NCI-H1417 treated with DMSO at 0.1 percent for 48 hours (cell line): ENCODE measurements at places on chromosomes 11 and 22.

DNA sequence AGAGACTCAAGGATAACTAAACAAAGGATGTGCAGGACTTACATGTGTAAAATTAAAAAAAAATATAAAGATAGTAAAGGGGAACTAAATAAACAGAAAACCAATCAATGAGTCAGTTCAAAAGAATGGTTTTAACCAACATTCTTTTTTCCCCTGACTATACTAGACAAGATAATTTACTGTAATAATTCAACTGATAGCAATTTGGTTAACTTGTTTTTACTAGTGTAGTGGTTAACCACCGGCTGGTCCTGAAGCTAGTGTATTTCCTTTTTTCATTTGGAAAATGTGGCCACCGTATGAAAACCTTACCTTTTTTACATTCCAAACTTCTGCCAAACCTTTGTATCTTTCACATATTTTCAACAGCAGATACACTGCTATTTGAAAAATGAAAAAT, 123.1 kb downstream of the ARHGAP42 start:
- DNase-seq: no peak

DNA sequence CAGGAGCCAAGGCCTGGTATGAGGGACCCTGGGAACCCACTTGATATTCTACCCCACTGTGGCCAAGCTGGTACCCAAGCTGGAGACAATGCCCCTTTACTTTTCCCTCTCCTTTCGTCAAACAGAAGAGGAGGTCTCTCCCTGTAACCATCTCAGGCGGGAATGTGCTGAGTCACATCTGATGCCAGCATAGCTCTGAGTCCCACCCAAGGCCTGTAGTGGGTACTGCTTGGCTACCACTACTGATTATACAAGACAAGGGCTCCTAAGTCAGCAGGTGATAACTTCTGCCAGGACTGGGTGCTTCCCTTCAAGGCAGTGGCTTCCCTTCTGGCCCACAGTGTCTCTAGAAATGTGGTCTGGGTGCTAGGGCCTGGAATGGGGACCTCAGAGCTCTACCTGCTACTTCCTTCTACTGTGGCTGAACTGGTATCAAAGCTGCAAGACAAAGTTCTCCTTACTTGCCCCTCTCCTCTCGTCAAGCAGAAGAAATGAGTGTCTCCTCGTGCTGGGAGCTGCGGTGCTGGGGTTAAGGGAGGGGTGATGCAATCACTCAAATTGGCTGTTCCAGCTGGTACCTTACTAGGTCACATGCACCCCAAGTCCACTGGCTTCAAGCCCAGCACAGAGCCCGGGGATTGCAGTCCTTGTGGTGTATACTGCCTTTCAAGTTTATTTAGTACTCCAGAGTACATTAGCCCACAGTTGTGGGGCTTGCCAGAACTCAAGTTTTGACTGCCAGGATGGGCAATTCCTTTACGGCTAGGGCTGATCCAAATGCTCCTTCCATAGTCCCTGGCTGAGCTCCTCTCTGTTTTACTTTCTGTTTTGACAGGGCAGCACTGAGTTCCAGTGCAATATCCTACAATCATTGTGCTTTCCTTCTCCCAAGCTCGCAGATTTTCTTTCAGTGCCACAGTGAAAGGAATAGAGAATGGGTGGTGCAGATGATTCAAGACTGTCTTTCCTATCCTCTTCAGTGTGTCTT, 419.7 kb upstream of the CNTN5 start:
- no peak for DNase-seq

GRCh38 chr11:86706338-86707131, 34.1 kb upstream of the ME3 start:
- no peak for DNase-seq

DNA sequence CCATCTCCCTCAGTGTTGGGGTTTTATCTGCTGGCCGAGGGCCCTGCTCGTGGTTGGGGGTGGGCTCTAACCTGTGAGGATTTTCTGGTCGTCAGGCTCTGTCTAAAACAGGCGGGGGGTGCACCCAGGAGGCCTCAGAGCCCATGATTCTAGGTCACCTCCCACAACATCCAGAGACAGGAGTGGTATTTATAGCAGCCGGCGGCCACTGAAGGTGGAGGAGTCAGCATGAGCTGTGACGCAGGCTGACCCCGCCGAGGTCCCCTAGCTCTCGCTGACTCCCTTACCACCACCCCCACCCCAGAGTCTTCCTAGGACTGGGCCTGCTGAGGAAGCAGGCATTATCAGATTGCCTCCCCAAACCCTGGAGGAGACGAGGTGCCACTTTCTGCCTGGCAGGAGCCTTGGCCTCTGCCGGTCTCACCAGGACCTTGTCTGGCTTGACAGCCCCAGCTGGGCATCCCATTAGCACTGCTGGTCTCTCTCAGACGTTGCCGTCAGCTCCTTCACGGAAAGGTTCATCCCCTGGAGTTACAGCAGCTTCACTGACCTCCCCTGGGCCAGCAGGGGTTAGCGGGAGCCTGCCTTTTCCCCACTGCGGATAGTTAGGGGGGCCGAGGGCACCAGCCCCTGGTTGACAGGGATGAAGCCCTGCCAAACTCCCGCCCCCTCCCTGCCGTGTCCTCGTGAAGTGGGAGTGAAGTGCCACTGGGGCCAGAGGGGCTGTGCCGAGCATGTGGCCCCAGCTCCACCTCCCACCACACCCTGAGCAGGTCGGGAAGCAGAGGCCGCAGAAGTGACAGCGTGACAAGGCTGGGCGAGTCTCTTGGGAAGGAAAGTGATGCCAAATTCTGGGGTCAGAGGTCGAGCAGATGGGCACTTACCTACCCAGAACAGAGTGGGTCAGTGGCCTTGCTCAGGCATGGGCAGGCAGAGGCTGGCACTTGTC, 26.5 kb downstream of the DAGLA start:
- no peak for DNase-seq

DNA sequence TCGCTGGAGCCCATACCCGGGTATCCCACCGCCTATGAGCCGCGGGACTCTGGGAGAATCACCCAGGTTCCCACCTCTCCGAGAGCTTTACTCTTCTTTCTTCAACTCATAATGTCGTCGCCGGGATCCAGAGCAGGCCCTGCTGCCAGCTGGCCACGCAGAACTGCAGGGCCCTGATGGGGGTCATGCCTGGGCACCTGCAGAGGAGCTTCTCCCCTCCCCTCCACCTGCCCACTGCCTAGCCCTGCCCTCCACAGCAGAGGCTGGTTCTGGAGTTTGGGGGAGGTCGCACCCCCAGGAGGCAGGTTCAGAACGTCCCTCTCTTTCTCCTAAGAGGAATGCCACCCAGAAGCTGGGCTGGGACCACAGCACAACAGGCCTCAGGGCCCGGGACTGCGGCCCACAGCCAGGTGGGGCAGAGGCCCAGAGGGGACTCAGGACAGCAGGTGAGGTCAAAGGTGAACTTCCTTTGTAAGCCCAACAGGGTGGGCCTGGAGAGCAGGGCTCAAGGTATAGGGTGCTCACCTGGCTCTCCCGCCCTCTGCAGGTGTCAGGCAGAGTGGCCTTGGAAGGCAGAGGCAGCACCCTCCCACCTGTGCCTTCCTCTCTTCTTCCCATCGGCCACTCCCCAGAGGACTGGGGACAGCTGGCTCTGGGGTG, 1.9 kb downstream of the SLC25A45 start:
- DNase-seq: no peak

DNA sequence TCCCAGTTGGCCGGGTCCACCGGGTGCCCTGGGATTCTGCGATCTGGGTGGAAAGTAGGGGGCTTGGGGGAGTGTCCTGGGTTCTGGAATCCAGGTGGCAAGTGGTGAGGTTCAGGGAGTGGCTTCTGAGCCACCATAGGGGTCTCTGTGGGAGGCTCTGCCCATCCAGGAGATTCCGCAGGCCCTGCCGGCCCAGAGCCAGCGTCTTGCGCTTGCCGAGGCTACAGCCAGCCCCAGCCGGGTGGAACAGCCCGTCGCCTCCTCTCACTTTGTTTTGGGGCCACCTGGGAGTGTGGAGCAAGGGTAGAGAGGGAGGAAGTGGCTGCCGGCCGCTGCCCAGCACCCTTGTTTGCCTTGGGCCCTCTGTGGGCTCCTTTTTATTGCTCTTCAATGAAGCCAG, 60.6 kb upstream of the PPP6R3 start:
- no peak for DNase-seq
